ENCODE measurements at places on chromosomes 1 and 21.
A peak's percentile ranks its signal among the peaks of the same experiment; 100 is the strongest.

GRCh38 chr1:165138960-165139359, 217.6 kb downstream of the LMX1A start:
- no peak for DNase-seq

- DNase-seq: no peak
Measured at GRCh38 chr1:113178522-113178921, 105.5 kb downstream of the LRIG2 start.

DNA sequence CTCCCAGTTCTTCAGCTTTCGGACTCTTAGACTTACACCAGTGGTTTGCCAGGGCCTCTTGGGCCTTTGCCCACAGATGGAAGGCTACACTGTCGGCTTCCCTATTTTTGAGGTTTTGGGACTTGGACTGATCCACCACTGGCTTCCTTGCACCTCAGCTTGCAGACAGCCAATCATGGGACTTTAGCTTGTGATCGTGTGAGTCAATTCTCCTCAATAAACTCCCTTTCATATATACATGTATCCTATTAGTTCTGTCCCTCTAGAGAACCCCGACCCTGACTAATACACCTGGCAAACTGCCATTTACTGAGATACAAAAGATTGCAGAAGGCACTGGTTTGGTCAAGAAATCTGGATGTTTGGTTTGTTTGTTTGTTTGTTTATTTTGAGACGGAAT, 6.4 kb upstream of the RAB4A start:
- DNase-seq: peak; percentile 46

- no peak for DNase-seq
Measured at GRCh38 chr1:246602194-246602593, 35.9 kb downstream of the CNST start.

GRCh38 chr1:228345201-228345930, 61.3 kb downstream of the TRIM11 start:
- no peak for DNase-seq

DNA sequence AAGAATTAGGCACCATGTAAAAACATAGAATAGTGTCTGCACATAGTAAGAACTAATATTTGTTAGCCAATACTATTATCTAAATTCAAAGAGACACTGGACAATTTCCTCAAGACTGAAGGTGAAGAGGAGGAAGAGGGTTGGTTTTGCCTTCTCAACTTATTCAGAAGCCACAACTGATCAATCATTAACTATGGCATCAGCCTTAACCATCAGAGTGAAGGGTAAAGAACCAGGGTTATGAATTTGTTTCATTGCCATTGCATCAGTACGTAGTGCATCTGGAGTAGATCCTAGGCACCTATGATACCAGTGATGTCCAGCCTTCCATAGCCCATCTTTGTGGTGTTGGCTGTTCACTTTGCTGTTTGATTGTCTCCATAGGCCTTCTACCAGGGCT, 421.7 kb upstream of the DEPDC1 start:
- DNase-seq: no peak

- DNase-seq: no peak
Measured at GRCh38 chr1:65063025-65063424, 85.0 kb upstream of the AK4 start.

GRCh38 chr1:201255479-201256362, 27.6 kb upstream of the PKP1 start:
- no peak for DNase-seq

GRCh38 chr21:45388011-45388521, 16.9 kb upstream of the COL18A1 start:
- no peak for DNase-seq

GRCh38 chr1:241834733-241835377, 13.1 kb upstream of the EXO1 start:
- no peak for DNase-seq

DNA sequence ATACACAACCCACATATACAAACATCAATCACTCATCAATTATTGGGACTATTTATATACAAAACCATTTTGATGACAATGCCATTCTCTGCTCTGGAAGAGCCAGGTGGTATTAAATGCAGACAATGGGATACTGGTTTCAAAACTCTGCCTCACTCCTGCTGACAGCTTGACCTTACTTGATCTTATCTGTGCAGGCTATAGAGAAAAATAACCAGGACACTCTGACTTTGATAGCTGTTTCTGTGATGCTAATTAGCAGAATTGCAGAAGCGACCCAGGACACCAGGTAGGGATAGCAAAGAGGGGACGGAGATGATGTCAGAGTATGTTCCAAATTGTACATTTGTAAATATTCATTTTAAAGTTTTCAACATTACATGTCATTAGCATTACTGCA, 89.5 kb downstream of the OLFM3 start:
- DNase-seq: no peak

DNA sequence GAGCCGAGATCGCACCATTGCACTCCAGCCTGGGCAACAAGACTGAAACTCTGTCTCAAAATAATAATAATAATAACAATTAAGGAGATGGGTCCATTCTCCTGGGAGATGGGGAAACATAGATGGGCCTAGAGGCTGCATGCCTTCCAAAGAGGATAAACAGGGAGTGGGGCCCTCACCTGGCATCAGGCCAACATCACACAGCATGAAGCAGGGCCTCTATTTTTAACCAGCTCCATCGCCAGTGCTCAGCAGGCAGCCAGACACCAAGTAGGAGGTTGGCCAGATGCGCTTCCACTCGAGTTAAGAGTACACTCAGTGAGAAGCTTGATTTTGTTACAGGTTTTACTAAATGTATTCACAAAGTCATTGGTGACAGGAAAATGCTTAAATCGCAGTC, 352.0 kb downstream of the RRAGC start:
- no peak for DNase-seq

GRCh38 chr1:94554580-94554979, 13.0 kb upstream of the F3 start:
- no peak for DNase-seq

GRCh38 chr1:29145739-29146437, 22.2 kb upstream of the TMEM200B start:
- DNase-seq: peak; percentile 79

- no peak for DNase-seq
Measured at GRCh38 chr1:2303016-2303775, 75.1 kb downstream of the SKI start.

- peak; percentile 30 for DNase-seq
Measured at GRCh38 chr1:164675342-164675904, 116.4 kb downstream of the PBX1 start.

GRCh38 chr1:23122023-23122748, 46.5 kb downstream of the LUZP1 start:
- DNase-seq: peak; percentile 55

DNA sequence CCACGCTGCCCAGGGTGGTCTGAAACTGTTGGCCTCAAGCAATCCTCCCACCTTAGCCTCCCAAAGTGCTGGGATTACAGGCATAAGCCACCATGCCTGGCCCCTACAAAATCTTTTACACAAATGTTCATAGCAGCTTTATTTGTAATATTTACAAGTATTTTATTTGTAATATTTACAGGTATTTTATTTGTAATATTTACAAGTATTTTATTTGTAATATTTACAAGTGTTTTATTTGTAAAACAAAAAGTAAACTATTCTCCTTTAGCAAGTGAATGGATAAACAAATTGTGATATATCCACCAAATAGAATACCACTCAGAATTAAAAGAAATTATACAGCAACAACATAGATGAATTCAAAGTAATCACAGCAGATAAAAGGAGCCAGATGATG, 11.4 kb upstream of the FNBP1L start:
- no peak for DNase-seq

- DNase-seq: no peak
Measured at GRCh38 chr21:41973861-41974751, 20.3 kb upstream of the C2CD2 start.

GRCh38 chr1:64050601-64051000, 152.8 kb upstream of the UBE2U start:
- DNase-seq: no peak

GRCh38 chr1:109948285-109948630, 36.3 kb upstream of the AHCYL1 start:
- no peak for DNase-seq

- peak; percentile 42 for DNase-seq
Measured at GRCh38 chr1:47189844-47190508, at the start of gene PDZK1IP1. Gene PDZK1IP1, minus strand, starts transcription at chr1:47190036. Its CDS starts 104 bp downstream, at chr1:47189932.

GRCh38 chr1:41626616-41627375, 142.3 kb upstream of the EDN2 start:
- DNase-seq: peak; percentile 30

DNA sequence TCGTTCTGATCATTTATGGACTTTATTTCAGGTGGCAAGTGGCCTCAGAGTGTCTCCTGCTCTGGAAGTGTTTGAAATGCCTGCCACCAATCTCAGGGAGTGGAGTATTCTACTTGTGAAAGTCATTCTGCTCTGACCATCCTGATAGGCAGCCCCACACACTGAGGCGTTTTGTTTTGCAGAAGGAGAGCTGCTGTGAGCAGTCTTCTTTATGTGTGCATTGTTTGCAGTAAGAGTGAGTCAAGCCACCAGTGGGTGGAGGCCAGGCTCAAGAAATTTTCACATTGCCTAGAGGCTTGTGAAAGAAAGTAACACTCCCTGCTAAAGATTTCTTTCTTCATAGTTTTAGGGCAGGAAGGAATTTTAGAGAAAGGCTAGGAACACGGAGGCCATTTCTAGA, 204.4 kb downstream of the SLC35F3 start:
- no peak for DNase-seq

DNA sequence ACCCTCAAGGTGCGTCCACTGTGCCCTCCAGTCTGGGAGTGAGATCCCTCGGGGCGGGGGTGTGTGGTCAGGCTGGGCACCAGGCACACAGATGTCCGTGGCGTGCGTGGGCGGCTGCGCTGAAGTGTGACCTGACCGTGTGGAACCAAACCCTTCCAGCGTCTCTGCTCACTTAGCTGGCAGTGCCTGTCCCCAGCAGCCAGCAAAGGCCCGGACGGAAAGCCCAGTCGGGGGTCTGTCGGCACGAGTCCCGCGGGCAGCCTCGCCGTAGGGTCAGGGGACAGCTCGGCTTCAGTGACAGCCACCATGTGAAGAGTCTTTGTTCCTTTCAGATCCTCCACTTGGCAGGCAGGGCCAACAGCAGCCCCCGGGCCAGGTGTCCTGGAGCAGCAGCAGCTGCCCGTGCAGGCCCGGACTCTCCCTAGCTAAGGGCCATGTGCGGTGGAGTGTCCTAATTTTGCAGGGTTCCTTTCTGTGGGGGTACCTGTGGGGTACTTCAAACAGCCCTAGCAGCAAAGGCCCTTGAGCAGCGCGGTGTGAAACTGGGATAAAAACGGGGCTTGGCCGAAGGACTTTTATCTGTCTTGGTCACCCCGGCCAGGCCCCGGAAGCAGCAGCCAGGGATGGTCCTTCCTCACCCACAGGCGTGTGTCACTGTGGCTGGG, 11.6 kb downstream of the TTLL10 start:
- no peak for DNase-seq

DNA sequence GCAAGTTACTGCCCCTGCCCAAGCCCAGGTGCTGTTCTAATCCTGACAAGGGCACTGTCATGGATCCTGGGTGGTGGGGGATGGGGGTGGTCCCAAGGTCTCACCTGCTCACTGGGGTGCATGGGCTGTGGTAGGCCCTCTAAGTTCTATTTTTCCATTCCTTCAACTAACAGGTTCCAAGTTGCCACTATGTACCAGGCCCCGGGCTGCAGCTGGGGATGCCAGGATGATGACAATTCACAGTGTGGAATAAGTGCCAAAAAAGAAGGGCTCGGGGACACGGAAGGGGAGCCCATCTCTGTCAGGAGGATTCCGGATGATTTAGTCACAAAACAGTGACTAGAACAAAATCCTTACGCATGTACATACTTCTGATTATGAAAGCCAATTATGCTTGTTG, 76.0 kb downstream of the STUM start:
- peak; percentile 50 for DNase-seq

DNA sequence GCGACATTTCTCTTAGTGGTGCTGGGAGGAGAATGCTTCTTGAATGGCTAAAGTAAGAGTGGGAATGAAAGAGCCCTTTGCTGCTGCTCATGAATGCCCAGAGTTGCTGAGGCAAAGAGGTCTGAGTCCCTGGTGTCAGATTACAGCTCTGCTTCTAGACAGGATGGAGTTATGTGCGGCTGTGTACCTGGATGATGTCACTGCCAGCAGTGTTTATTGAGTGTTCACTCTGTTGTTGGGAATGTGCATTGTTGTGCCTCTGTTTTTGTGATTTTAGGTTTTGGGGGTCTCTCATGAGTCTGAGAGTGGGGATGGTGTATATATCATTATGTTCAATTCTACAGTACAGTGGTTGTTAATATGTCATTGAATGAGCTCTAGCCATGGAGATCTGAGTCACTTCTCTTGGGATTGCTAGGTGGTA, 2.7 kb downstream of the CDC14A start:
- no peak for DNase-seq

- DNase-seq: no peak
Measured at GRCh38 chr1:19313636-19313959, 1.5 kb downstream of the SLC66A1 start.

DNA sequence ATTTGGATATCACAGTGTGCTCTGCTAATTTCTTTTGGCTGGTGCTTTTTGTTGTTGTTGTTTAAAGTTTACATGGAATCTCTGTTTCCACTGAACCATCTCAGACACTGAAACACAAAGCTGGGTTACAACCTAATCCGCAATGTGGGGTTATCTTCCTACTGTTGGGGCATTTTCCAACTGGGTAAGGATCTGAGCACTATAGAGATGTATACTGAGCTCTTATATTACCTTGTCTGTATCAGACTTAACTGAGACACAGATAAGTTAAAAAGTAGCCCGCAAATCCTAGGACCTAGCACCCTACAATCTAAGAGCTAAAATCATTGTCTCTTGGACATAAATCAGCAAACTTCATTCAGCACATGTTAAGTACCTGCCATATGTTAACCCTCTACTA, 169.2 kb downstream of the LTN1 start:
- no peak for DNase-seq

DNA sequence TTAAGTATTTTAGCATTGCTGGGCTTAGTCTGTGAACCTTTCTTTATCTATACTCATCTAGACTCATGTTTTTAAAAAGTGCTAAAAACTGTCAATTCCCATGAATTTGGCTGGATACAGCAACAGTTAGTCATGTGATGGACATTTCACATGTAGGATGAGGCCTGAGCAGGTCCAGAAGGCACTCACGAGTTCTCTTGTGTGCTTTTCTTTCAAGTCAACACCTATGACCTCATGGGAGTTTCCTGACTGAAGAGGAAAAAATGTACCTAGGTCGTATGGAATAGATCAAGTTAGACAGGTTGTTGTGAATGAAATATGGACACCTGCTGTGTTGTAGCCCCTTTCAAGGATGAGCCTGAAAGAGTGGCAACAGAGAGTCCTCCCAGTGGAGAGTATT, 394.2 kb downstream of the DUSP10 start:
- DNase-seq: no peak

- no peak for DNase-seq
Measured at GRCh38 chr1:195806060-195806459, 802.2 kb downstream of the KCNT2 start.

DNA sequence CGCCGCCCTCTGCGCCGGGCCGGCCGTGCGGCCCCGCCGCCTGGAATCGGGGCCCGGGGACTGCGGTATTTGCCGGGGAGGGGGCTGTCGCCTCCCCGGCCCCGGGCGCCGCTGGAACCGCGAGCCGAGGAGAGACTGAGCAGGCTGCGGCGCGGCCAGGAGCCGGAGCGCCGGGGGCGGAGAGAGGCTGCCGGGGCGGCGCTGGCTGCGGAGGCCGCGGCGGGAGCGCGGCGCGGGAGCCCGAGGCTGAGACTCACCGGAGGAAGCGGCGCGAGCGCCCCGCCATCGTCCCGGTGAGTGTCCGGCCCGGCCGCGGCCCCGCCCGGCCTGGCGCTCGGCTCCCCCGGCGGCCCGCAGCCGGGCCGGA, 746 bp downstream of the DYRK1A start:
- DNase-seq: no peak

Measured in foreskin fibroblast (primary cell).